ENCODE measurements at places on chromosomes 1 and 21.

GRCh38 chr1:227915564-227916553 lies 31.9 kb downstream of the WNT9A start:
- no peak for DNase-seq

DNA sequence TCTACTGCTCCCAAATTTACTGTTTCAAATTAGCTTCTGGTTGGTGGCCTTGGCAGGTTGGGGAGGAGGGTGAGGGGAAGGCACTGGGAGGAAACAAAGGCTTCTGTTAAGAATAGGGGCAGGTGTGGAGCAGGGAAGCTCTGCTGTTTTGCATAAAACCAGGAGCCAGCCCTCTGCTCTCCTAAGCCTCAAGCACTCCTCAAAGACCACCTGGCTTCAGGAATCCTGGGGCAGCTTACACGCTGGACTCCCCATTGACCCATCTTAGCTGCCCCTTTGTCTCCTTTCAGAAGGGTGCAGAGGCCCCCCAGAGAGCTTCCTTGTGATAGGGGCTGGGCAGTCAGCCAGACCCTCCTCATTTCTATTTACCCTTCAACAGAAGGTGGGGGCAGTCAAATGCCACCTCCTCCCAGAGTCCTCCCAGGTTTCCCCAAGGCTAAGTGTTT lies 11.5 kb upstream of the DHRS3 start:
- no peak for DNase-seq

DNA sequence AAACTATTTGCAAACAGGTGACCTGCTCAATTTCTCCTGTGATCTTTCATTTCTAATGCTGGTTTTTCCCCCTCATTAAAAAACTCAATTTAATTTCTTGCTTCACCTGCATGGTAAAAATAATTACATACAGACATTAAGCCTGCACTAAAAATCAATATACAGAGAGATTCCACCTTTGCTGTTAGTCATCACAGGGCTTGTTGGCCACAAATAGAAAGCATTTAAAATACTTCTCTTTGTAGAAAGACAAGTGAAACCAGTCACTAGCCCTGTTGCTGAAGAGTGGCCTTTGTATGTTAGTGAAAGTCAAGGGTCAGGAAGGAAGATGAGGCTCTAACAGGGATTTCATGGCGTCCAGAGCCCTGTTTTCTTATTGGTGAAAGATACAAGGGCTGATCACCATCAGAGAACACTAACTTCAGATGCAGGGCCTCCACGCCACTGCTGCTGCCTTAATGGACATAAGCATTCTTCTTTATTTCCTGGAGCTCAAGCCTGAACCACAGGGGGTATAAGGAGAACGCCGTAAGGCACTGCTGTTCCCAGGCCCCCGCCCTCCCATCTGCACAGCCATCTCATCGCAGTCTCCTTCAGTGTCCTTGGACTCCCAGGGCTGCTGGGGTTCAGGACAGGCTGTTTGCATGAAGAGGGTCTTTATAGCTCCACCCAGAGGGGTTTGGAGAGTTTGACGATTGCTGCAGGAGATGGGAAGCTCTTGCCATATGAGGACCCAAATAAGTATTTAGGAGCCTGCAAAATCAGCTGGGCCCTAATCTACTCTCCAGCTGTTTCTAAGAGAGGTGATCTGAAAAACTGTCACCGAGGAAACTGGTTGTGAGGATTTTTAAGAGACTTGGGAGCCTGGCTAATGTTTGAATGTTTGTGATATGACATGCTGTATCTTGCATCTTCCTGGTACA lies 117.3 kb upstream of the IRF2BP2 start:
- DNase-seq, result no peak

GRCh38 chr1:64875101-64875500 lies 91.2 kb downstream of the JAK1 start:
- no peak for DNase-seq

GRCh38 chr1:151967091-151967490 lies 26.6 kb downstream of the S100A10 start:
- DNase-seq, result no peak

DNA sequence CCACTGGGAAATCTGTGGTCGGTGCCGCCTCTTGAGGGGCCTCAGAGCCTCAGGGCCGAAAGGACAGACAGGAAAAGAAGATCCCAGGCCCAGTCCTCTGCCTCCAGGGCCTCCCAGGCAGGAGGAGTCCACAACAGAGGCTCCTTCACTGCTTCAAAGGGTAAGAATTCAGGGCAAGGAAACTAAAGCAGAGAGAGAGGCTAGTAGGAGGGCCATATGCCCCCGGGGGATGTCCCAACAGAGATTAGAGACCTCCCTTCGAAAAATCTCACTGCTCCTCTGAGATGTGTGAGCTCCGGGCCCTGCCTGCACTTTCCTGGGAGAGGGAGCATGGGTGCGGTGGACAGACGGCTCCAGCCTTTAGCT lies 465.9 kb downstream of the NPHP4 start:
- no peak for DNase-seq

GRCh38 chr1:36871146-36871971 lies 163.0 kb downstream of the GRIK3 start:
- DNase-seq, result no peak

- DNase-seq, result no peak
Observed at GRCh38 chr1:153505576-153505975, 30.2 kb downstream of the S100A6 start.

- DNase-seq, result no peak
Observed at GRCh38 chr1:30901798-30902581, 6.6 kb downstream of the SDC3 start.

DNA sequence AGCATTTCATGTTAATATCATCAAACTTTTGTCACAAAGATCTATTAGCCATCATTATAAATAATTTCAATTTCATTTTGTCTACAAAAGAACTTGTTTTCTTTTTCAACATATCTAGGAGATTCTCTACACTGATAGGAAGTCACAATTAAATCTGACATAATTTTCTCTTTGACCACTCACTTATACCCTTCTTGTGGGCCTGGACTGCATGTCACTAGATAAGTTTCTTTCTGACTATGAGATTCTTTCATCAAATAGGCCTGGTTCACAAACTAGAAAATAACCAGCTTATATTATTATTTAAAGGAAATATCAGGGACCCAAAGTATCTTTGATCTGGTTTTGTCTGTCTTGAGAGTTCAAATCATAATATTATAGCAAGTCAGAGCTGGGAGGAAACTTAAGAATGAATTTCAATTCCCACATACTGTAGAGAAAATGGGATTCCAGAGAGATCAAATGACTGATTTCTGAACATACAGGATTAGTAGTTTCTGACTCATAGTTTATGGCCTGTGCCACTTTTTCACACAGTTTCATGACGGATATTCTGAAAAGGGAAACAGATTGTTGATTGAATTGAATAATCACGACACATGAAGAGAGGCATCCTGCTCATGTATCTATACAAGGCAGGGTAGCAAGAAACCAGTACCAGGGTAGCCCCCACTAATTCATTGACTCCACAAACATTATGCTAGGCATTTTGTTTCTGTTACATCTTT lies 355.8 kb downstream of the GPATCH2 start:
- DNase-seq, result no peak

DNA sequence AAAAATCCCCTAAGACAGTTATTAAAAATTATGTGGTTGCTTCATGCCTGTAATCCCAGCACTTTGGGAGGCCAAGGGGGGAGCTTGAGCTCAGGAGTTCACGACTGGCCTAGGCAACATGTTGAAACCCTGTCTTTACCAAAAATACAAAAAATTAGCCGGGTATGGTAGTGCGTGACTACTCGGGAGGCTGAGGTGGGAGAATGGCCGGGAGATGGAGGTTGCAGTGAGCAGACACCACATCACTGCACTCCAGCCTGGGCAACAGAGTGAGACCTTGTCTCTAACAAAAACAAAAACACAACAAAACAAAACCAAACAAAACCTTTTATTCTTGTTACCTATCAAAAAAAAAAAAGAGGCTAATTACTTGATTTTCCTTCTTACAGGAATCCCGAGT lies 2.1 kb downstream of the ELK4 start:
- DNase-seq, result peak; percentile 44

DNA sequence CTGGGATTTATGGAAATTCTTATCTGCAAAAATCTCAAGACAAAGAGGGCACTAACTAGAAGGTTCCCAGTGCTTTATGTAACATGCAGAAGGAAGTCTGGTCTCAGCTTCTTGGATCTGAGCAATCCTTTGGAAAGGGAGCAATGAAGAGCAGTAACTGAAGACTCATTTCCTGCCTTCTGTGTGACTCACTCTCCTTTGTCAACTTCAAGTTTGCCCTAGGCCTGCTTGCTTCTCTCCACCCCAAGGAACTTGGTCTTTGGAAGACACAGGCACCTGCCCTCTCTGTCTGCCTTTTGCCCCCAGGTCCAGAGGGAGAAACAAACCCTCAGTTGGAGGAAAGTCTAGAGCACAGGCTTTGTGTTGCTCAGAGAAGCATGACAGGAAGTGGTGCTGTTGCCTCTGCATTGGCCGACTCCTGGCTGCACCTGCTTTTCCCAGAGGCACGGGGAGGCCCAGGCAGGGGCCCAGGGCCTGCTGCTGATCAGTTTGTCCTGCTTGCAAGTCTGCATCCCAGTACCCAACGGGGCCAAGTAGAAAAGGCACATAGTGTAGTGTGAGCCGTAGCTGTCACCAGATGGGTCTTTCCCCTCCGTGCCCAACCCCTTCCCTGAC lies 137.2 kb downstream of the DHRS3 start:
- peak; percentile 17 for DNase-seq

DNA sequence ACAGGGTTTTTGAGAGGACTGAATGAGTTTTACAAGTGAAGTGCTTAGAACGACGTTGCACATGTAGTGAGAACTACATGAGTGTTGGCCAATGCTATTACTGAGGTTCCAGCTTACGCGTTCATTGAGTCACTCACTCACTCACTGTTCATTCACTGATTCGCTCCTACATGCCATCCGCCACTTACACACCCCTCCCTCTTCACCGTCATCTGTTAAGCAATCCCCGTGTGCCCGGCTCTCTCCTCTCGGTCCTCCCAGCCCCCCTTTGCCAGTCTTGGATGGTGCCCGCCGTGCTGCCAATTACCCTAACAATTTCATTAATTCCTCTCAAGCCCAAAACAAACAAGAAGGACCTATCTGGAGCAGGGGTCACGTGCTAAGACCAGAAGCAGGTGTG lies 27.3 kb upstream of the EPHA2 start:
- DNase-seq, result no peak

GRCh38 chr1:85351202-85351828 lies 74.9 kb upstream of the BCL10 start:
- DNase-seq, result no peak

GRCh38 chr1:47210666-47211065 lies 20.8 kb upstream of the PDZK1IP1 start:
- DNase-seq, result no peak

DNA sequence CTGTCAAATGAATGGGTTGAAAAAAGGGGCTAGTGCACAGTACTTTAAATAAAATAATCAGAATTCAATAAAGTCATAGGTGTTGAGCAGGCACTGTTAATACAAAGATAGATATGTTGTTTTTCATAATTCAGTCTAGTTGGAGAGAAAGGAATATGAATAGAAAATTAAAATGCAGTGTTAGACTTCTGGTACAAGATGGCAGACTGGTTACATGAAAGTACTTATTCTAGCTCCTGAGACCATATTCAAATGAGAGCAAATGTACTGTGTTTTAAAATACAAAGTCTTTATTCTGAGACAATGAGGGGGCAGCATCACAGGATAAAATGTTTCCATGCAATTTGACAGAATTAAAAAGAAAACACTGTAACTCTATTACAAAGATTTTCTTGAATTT lies 542.1 kb downstream of the COL11A1 start:
- DNase-seq, result no peak

DNA sequence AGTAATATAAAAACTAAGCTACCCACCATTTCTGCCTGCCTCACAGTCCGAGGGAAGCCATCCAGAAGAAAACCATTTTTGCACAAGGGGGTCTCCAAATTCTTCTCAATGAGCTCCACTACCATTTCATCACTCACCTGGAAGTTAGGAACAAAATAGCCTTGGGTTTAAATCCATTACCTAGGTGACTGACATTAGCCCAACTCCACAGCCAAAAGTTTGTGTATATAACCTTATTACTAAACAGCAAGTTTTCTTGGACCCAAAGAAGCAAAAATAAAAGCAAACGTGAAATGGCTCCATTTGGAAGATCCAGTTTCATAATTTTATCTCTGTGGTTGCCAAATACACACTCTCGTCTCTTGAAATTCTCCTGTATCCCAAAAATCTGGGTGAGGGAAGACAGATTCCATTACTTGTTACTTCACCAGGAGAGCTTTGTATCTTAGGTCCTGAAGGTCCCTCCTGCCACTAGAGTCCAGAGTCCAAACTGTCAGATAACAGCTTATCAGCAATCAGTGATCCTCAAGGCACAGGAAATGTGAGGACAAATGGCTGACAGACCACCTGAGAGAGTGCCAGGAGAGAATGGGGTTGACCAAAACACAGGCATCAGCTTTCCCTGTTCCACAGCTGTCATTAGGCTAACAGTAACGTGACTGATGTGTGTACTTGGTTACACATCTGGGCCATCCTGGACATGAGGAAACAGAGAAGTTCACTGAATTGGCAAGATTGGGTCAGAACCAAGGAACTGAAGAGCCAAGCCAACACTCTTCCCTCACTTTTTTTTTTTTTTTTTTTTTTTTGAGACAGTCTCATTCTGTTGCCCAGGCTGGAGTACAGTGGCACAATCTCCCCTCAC lies 14.9 kb downstream of the AK2 start:
- no peak for DNase-seq

GRCh38 chr1:172754609-172755008 lies 95.7 kb downstream of the FASLG start:
- DNase-seq, result no peak

DNA sequence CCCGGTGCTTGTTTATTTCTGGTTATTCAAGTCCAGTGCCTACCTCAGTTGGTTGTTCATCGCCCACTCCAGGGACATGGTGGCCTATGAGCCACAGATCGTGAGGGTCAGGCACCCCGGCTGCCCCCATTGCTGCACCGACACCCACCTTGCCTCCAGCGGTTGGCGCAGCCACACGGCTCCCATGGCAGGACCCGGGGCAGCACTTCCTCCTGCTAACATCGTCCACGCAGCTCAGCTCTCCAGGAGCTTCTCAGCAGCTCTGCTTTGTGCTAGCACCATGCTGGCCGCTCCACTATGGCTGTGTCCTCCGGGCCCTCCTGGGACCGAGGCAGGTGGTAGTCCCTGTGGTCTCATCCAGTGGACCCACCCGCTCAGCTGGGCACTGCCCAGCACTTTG lies 13.9 kb upstream of the PRKCZ start:
- no peak for DNase-seq

All from CD4-positive, alpha-beta T cell treated with Interleukin-17A for 1 hour (primary cell).